ENCODE measurements at places on chromosomes 2 and 18.

GRCh38 chr2:30454571-30454970 lies 7.5 kb downstream of the LCLAT1 start:
- DNase-seq: no peak

GRCh38 chr18:55353806-55354205 lies 234.2 kb downstream of the TCF4 start:
- DNase-seq: no peak

GRCh38 chr2:124081154-124081716 lies 56.1 kb downstream of the CNTNAP5 start:
- DNase-seq: no peak

DNA sequence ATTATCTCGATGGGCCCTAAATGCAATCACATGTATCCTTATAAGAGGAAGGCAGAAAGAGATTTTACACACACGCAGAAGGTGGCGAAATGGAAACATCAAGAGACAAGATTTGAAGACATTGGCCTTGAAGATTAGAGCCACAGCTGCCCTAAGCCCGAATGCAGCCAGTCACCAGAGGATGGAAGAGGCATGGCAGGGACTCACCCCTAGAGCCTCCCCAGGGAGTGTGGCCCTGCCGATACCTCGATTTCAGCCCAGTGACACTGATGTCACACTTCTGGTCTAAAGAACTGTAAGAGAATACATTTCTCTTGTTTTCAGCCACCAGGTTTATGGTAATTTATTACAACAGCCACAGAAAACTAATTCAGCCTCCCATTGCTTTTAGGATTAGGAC lies 17.4 kb downstream of the TTC39C start:
- no peak for DNase-seq

DNA sequence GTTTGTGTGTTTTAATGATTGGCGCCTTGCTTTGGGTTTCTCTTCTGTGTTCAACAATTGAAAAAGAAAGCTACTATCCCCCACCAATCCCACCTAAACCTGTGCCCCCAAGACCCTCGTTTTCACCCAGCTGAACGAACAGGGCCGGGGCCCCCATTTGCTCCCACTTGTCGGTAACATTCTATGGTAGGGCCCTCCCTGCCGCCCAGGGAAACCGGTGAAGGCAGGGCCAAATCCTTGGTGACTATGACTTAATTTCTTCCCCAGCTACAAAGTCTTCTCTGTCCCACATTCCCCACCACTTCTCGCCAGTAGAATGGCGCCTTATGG lies 598 bp upstream of the SNRNP200 start:
- DNase-seq: no peak

GRCh38 chr2:160010361-160011145 lies 51.9 kb downstream of the PLA2R1 start:
- DNase-seq: no peak

GRCh38 chr2:11121823-11122155 lies 33.5 kb upstream of the SLC66A3 start:
- DNase-seq: no peak

- DNase-seq: peak; percentile 78
Measured at GRCh38 chr2:64807417-64807816, 153.7 kb upstream of the SERTAD2 start.

DNA sequence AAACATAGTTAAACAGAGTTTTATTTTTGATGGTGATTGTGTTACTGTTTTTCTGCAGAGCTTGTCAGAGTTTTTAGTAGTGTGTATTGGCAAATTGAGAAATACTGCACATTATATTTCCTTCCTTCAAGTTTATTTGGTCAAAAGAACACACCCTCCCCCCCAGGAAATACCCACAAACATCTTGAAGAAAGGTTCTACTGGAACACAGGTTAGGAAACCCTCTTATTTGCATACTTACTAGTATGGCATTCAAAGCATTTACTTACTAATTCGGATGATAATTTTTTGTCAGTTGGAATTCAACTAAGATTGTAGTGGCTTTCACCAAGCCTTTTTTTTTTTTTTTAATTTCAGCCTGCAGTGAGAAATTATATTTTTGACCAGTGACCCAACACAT lies 9.1 kb downstream of the CAB39 start:
- peak; percentile 43 for DNase-seq

GRCh38 chr2:11121099-11121822 lies 34.0 kb upstream of the SLC66A3 start:
- no peak for DNase-seq

DNA sequence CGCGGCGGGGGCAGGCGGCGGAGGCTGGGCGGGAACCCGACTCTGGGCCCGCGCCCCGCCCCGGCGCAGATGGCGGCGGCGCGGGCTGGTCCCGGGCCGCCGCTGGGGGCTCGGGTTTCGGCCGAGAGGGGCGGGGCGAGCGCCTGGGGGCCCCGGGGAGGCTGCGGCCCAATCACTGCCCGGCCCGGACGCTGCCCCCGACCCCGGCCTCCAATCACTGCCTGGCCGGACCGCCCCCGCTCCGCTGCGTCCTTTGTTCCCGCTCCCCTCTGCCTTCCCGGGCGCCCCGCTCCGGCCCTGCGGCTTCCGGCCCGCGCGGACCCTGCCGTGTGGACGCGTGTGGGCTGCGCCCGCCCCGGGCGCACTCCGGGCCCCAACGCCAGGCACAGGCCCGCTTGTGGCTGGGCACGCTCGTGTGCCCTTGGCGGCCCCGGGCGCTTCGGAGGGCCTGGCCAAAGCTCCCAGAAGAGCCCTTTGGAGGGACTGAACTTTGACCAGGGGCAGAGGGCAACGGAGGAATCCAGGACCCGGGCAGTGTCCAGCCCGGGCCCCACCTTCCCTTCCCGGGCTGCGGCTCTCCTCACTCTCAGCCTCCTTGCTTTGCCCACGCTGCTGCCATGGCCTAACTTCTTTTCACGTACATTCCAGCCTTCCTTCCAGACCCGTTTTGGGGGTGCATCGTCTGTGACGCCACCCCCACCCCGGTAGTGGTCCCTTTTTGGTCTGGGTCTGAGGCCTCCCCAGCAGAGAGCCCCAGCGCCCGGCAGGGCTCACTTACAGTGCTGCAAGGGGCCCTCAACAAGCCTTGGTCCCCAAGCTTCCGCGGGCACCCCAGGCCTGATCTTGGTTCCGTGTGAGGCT lies 27.1 kb upstream of the PTMA start:
- no peak for DNase-seq

DNA sequence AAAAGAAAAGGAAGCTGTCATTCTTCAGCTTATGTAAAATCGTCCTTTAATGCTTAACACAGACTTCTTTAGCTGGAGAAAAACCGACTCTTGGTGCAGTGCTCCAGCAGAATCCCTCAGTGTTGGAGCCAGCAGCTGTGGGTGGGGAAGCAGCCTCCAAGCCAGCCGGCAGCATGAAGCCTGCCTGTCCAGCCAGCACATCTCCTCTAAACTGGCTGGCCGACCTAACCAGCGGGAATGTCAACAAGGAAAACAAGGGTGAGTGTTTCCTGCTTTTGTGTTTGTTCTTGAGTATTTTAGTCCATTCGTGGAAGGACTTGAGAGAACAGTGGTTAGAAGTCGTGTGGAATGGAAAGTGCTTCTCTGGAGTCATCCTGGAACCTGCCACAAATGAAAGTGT lies 38.9 kb downstream of the KDM3A start:
- no peak for DNase-seq

- DNase-seq: no peak
Measured at GRCh38 chr18:48813833-48814489, 136.8 kb downstream of the SMAD7 start.

GRCh38 chr2:62471816-62472215 lies 34.2 kb downstream of the TMEM17 start:
- no peak for DNase-seq

- DNase-seq: no peak
Measured at GRCh38 chr2:200922439-200922838, 33.3 kb downstream of the NIF3L1 start.

- no peak for DNase-seq
Measured at GRCh38 chr2:516944-517343, 160.3 kb downstream of the TMEM18 start.

GRCh38 chr18:76252880-76253279 lies 242.2 kb downstream of the ZNF516 start:
- DNase-seq: peak; percentile 26

DNA sequence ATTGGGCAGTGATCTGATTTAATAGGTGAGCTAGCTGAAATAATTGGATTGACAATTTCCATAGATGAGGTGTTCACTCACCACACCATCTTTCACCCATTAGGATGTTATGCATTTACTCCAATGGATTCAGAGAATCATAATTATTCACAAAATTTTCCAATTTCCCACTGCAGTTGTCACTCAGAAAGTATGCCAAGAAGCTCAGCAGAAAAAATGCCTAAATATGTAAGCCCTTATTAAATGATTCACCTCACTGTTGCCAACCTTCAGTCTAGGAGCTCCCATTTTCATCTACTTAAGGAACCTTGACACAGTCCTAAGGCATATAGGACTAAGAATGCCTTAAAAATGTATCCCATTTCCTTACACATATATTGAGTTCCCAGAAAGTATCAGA lies 94.3 kb downstream of the MBD2 start:
- no peak for DNase-seq

- no peak for DNase-seq
Measured at GRCh38 chr2:200442471-200442870, 67.4 kb downstream of the KCTD18 start.

DNA sequence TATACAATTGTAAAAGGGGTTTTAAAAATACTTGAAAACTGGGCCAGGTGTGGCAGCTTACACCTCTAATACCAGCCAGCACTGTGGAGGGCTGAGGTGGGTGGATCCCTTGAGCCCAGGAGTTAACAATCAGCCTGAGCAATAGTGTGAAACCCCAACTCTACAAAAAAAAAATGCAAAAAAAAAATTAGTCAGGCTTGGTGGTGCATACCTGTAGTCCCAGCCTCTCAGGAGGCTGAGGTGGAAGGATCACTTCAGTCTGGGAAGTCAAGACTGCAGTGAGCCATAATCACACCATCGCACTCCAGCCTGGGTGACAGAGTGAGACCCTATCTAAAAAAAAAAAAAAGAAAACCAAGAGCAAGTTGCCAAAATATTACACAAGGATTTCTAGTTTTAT lies 182.7 kb downstream of the UBE2E3 start:
- DNase-seq: peak; percentile 43

DNA sequence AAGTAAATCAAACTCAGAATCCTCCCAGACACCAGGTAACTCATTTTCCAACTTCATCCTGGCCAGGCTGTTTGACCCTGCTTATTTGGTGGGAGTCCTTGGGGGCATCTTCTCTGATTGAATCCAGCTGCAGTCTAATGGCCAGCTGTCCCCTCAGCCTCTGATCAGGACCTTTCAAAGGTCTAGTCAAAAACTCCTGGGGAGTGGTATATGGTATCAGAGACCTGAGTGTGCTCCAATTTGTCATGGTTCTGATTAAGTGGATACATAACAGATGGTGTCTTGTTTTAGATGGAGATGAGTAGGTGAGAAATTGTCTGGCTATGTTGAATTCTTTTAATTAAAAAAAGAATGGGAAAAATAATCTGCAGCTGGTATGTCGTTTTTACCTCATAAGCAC lies 842.6 kb upstream of the ACVR2A start:
- no peak for DNase-seq

- DNase-seq: no peak
Measured at GRCh38 chr2:7661502-7661901, 744.3 kb downstream of the RNF144A start.

DNA sequence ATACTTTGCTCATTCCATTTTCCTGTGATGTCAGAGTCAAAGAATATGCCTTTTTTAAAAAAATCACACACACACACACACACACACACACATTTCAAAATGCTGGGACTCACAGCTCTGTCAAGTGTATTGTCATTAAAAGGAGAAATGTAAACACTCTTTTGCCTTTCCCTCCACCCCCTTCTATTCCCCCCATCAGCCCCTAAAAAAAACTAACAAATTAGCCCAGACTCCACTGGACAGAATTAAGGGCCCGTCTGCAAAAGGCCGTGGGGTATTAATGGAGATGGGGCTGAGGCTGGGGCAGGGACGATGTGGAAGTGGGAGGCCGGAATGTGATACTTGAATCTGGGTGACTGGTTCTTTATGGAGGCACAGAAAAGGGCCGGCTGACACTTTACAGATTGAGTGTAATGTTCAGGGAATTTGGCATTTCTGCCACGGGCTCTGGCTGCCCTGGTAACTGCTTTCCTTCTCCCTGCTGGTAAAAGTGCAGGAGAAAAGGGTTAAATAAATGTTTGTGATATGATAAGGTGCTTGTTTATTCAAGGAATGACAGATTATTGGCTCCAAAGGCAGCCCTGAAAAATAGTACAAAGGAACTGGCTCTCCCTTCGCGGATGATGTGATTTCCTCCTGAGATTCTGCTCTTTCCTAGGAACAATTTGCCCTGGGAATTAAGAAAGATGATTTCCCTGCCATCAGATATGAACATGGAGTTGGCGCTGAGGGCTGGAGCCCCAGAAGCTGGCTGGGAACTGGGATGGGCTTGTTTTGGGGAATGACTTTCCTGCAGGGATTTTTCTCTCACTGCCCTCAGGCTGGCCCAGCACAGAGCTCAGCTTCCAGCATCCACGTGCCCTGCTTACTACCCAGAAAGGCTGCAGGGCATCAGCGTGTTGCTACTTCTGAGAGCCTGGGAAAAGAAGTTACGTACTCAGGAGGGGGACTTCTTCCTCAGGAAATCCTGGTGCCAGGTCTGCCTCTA lies 52.8 kb upstream of the CTAGE1 start:
- no peak for DNase-seq

DNA sequence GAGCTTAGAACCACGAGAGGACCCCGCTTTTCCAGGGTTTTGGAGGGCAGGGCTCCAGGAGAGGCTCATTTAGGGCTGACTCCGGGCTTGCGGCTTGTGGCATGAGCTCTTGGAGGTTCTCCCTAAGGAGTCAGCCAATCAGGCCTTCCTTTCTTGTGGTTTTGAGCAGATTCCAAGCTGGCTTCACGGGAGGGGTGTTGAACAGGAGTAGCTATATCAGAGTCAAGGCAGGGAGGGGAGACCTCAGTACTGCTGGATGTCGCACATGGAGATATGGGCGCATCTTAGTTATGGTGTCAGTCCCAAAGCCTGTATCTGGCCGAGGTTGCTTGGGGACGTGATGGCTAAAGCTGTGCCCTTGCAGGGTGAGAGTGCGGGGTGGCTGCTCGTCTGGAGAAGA lies 98.6 kb downstream of the AGAP1 start:
- DNase-seq: no peak

- DNase-seq: no peak
Measured at GRCh38 chr2:172380436-172381274, 46.7 kb upstream of the ITGA6 start.

DNA sequence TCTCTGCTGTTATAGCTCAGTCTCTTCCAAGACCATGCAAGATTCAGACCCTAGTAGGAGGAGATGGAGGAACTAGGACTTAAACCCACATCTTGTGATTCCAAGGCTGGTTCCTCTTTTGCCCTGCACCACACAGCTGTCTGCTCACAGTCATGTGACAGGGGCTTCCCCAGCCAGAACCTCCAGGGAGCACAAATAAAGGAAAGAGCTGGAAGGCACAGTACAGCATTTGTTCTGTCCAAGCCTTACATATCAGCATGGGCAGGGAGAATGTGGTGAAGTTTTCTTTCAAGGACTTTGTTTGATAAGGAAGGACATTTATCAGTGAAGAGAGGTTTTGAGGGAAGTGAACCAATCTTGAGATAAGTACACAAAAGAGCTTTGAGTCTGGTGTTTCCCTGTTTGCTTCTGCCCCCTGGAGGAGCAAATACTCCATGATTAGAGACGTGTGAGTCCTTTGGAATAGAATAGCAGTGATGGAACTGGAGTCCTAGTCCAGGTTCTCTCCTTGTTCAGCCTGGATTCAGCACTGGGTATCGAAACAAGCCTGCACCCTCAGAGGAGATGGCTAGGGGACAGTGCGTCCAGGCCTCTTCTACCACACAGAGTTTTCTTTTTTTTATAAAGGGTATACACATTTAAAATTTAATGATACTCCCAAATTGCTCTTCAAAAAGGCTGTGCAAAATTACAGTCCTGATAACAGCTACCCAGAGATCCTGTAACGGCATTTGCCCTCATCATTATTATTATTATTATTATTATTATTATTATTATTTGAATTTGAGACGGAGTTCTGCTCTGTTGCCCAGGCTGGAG lies 24.6 kb upstream of the CASP10 start:
- DNase-seq: peak; percentile 76
